ENCODE measurements at places on chromosomes 1 and 21.

- ATAC-seq = no peak
These were observed 1.2 kb downstream of the SZRD1 start for GRCh38 chr1:16367968-16368890.

GRCh38 chr1:39183503-39184353 lies 20.8 kb upstream of the MACF1 start:
- ATAC-seq = peak; percentile 96

GRCh38 chr1:51648180-51649109 lies 31.6 kb downstream of the OSBPL9 start:
- no peak for ATAC-seq

- ATAC-seq = no peak
These were observed 45.5 kb downstream of the TP73 start for GRCh38 chr1:3697810-3698209.

DNA sequence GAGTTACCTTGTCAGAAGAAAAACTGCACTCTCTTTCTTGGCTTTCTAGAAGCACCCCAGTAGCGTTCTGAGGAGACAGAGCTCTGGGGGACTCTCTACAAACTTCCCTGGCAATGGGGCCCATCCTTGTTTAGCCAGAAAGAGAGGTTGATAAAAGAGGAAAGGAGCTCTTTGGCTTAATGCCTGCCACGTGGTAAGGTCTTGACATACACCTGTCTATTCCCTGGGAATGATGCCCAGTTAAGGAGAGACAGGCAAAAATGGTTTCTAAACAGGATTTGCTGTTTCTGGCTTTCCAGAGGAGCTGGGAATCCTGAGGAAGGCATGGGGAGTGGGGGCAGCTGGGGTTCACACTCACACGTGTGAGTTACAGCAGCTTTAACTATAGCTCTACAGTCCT lies 30.2 kb upstream of the IL20 start:
- ATAC-seq = no peak

- no peak for ATAC-seq
These were observed 33.6 kb downstream of the CD55 start for GRCh38 chr1:207355060-207355459.

DNA sequence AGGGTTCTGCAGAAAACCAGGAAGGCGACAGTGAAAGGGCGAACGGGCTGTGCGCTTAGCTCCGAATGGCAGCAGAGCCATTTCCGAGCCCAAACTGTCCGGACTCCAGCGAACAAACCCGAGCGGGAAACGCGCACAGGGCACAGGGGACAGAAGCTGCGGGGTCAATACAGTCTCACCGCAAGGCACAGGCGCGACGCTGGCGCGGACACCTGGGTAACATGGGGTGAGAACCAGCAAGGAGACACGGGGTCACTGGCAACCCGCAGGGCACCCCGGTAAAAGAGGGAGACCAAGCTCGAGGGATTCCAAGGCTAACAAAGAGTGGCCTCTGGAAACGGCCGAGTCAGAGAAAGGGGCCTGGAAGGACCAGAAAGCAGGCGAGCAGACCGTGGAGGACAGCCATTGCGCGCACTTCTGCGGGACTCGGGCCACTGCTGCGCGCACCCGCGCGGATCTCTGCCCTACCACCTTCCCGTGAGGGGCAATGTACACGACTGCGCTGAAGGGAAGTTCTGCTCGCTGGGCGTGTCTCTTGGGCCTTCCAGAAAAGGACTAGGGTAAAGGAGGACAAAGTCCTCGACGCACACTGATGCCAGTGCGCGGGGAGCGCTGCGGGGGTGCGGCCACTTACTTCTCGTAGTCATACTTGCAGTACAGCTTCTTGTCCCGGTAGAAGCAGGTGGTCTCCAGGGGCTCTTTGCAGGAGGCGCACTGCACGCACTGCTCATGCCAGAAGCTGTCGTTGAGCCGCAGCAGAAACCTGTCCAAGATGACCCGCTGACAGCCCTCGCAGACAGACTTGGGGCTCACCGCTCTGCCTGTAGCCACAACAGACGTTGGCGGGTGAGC lies 3.8 kb downstream of the LMX1A start:
- no peak for ATAC-seq

- no peak for ATAC-seq
These were observed 60.8 kb downstream of the NDUFS5 start for GRCh38 chr1:39086865-39087409.

DNA sequence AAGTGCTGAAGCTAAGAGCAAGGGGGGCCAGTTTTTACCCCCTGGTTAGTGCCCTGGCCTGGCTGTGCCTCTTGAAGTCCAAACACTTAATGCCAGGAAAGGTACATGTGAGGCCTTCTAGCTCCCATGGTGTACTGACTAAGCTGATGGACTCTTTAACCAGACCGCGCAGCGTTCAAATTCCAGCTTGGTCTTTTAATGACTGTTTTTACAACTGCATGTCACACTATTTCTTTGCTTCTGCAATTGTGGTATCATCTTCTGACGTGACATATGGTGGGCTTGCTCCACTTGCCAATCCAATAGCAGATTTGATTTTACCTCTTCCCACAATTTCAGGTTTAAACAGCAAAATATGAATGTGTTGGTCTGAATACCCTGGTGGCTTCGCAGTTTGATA lies 197.3 kb downstream of the HUNK start:
- ATAC-seq = no peak

DNA sequence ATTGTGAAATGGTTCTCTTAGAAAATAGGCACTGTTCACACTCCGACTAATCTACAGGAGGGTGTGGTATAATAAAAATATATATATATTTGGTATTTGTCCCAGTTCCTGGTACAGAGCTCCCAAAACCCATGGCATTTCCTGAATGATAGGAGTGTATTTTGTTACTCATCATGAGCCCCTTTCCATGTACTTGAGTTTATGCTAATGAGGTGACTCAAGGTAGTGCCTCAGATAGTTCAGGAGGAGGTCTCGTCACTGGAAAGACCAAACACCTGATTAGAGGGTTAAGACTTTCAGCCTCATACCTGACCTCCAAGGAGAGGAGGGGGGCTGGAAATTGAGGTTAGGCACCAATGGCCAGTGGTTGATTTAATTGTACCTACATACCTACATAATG lies 57.9 kb downstream of the TTC3 start:
- ATAC-seq = peak; percentile 15

GRCh38 chr1:30087465-30087864 lies 635.9 kb downstream of the MATN1 start:
- no peak for ATAC-seq

GRCh38 chr21:28066076-28066475 lies 926.6 kb downstream of the LTN1 start:
- ATAC-seq = no peak

DNA sequence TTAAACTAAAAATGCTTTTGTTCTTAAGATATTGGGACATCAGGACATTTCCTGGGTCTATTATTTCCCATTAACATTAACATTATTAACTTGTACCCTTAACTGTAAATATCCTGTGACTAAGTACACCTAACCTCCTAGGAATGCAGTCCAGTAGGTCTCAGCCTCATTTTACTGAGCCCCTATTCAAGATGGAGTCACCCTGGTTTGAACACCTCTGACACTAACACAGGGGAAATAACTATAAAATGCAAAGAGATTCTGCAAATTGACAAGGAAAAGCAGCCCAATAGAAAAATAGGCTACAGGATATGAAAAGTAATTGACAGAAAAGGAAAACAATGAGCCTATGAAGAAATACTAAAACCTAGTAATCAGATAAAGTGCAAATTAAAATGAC lies 11.6 kb upstream of the NCMAP start:
- ATAC-seq = no peak

- no peak for ATAC-seq
These were observed 9.3 kb upstream of the LORICRIN start for GRCh38 chr1:153250166-153250565.

DNA sequence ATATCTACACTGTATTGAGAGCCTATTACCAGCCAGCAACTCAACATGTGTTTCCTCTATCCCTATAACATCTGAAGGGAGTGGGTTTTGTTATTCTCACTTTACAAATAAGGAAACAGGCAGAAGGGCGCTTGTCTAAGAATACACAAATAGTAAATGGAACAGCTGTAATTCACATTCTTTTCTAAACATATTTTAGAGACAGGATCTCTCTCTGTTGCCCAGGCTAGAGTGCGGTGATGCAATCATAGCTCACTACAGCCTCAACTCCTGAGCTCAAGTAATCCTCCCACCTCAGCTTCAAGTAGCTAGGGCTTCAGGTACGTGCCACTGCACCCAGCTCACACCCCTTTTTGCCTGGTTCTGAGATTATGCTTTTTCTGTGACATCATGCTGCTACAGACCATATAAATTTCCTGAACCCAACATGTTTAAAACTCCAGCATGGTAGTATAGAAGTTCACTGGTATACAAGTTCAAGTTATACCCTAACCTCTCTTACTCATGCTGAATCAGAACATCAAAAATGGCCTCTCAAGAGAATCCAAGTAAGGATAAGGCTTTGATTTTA lies 8.6 kb upstream of the TACSTD2 start:
- peak; percentile 68 for ATAC-seq

- peak; percentile 39 for ATAC-seq
These were observed 136.5 kb upstream of the ETS2 start for GRCh38 chr21:38669186-38669585.

DNA sequence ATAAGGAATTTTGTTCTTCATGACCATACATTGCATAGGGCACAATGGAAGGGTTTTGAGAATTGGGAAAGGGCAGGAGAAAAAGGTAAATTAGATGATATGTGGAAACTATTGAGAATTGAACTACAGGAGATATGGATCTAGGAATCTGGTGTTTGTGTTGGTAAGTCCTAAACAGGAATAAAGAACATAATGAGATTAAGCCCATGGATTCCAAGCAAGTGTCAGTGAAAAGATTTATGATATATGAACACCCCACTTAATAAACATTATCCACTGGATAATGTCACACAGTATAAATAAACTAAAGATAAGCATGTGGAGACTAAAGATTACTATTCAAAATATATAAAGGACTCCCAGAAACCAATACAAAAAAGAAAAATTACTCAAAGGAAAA lies 98.2 kb downstream of the TNFSF18 start:
- no peak for ATAC-seq

DNA sequence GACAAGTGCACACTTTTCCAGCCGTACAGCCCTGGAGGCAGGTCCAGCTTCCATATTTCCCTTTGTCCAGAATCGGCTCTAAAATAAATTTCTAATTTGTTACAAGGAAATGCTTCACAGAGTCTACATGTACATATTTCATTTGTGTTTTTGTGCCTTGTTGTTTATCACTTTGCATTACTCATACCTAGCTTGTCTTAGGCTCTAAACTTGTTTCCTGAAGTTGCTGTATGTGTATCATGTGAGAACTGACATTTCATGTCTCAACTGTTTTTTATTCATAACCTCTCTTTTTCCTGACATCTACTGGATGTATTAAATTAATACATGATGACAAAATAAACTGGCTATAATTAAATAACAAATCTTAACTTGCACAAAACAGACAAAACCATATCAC lies 7.5 kb downstream of the CYYR1 start:
- no peak for ATAC-seq

GRCh38 chr1:94237291-94238226 lies at the start of gene ARHGAP29:
Gene ARHGAP29, minus strand, starts transcription at chr1:94237584. Its CDS starts 5,973 bp downstream, at chr1:94231611.
- peak; percentile 99 for ATAC-seq

- no peak for ATAC-seq
These were observed 49.6 kb upstream of the ARHGAP29 start for GRCh38 chr1:94286864-94287437.

DNA sequence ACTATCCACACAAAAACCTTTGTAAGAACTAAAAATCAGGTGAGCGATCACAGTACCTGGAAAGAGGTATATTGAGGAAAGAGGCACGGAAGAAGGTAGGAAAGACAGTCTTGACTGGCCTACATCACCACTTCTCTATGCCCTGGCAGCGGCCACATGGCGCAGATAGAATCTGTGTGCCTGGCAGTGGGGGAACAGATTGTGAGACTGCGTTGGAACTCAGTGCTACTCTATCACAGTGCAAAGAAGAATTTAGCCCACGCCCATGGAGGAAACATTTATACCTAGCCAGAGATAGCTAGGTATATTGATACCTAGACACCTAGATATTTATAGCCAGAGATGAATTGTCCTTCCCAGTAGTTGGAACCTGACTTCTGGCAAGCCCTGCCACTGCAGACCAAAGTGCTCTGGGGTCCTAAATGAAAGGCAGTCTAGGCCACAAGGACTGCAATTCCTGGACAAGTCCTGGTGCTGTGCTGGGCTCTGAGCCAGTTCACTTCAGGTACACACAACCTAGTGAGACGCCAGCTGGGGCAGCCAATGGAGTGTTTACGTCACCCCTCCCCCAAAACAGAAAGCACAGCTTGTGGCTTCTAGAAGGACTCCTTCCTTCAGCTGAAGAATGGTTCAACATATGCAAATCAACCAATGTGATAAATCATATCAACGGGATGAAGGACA lies 51.9 kb downstream of the DHX9 start:
- peak; percentile 15 for ATAC-seq

DNA sequence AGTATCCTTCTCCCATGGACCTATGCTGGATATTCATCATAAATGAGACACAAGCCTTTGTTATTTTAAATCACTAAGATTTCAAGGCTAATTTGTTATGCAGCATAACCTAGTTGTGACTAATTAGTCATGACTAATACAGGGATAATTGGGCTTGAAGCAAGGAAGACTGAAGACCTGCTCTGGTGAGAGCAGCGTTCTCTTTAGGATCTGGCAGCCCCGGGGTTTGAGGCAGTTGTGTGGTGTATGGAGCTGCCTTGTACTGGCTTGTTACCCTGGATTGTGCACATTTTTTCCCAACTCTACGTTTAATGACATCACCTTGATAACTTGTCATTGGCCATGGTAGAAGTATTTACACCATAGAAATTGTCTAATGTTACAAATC lies 25.7 kb upstream of the SPAG17 start:
- peak; percentile 71 for ATAC-seq

DNA sequence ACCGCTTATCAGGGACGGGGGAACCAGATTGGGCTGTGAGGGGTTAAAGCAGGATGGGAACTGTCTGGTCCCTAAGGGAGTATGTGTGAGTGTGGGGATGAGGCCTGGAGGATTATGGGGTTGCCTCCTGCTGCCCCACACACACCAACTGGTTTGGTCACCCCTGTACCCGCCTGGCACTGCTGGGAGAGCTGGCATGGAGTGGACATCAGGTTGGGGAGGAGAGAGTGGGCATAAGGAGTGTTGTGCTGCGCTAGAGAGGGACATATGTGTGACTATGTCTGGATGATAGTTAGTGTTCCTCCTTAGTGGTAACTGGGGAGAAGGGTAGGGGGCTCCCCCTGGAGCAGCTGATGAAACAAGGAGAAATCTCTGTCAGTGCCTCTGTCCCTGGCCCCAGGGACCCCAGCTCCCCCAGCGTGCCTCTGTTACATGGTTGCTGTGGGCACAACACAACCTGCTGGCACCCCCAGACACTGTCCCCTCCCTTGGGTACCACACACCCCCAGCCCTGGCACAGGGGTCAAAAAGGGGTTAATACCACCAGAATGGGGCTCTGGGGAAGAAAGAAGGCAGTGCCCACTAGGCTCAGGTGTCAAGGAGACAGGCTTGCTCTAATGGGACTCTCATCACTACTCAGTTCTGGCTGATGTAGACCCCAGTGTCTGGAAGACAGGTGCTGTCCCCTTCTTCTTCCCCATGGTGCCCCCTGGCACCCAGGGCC lies 1.9 kb downstream of the ZBTB7B start:
- ATAC-seq = no peak

GRCh38 chr1:68028566-68028965 lies 21.9 kb downstream of the DIRAS3 start:
- no peak for ATAC-seq

GRCh38 chr1:172745014-172745413 lies 86.1 kb downstream of the FASLG start:
- peak; percentile 84 for ATAC-seq
